ENCODE measurements at places on chromosomes 4 and X. TPM values are rescaled to one million over a fixed set of nuclear protein-coding genes. Genes with fewer than 3 reads are reported as not detected.

The TMSB15C gene
- total RNA-seq: 0.13 TPM

The GPM6B gene
- total RNA-seq: 0.32 TPM

The TMEM31 gene
- not detected for total RNA-seq

The KLHL4 gene
- total RNA-seq: 6.3 TPM

The SSX4B gene
- total RNA-seq: not detected

The IQSEC2 gene
- 45.6 TPM for total RNA-seq

The SPANXA2 gene
- total RNA-seq: not detected

The TMLHE gene
- total RNA-seq: 10.1 TPM

The CT47B1 gene
- total RNA-seq: not detected

The P2RY8 gene
- 0.06 TPM for total RNA-seq

The IL13RA2 gene
- total RNA-seq: 0.08 TPM

The MAOA gene
- total RNA-seq: 1.2 TPM

The FATE1 gene
- total RNA-seq: 0.17 TPM

The TBC1D8B gene
- total RNA-seq: 1.3 TPM

The GAGE12J gene
- total RNA-seq: not detected

The EGFL6 gene
- not detected for total RNA-seq

The ETNPPL gene
- total RNA-seq: not detected

The POLN gene
- 0.53 TPM for total RNA-seq

The FGFR3 gene
- 2.7 TPM for total RNA-seq

The LIMCH1 gene
- total RNA-seq: 54.6 TPM

The GPR119 gene
- total RNA-seq: not detected

The CTAG1B gene
- not detected for total RNA-seq

The PAGE5 gene
- not detected for total RNA-seq

The NOX1 gene
- not detected for total RNA-seq

The ANTXR2 gene
- total RNA-seq: 3.2 TPM

The TSPAN7 gene
- total RNA-seq: 3.0 TPM

The ZFYVE28 gene
- 1.8 TPM for total RNA-seq

The UGT2A1 gene
- not detected for total RNA-seq

The MFAP3L gene
- total RNA-seq: 4.8 TPM

The SPANXN1 gene
- total RNA-seq: not detected

The SOWAHB gene
- total RNA-seq: 0.02 TPM

Data from A549 treated with AZD2906 at 1 μM for 4 hours (cell line).